ENCODE measurements at places on chromosomes 6 and 20.

- peak; percentile 65 for DNase-seq
Measured at GRCh38 chr6:69487688-69488087, 309.1 kb downstream of the LMBRD1 start.

DNA sequence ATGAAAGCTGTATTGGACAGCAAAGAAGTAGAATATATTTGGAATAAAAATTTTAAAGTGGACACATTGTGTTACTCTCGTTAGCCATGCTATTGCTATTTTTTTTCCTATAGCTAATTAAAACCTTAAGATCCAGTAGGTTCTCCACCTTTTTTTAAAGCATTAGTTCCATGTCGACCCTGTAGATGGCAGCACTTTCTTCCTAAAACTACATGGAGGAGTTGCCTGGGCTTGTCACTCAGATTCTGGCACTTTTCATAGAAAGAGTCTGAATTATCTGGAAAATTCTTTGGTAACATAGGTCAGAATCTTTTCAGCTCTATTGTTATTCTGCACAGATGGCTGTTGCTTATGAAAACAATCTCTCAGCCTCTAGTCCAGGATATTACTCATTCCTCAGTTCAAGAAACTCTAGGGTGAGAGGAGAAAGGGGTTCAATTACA lies 42.0 kb upstream of the ESR1 start:
- DNase-seq, result peak; percentile 81

DNA sequence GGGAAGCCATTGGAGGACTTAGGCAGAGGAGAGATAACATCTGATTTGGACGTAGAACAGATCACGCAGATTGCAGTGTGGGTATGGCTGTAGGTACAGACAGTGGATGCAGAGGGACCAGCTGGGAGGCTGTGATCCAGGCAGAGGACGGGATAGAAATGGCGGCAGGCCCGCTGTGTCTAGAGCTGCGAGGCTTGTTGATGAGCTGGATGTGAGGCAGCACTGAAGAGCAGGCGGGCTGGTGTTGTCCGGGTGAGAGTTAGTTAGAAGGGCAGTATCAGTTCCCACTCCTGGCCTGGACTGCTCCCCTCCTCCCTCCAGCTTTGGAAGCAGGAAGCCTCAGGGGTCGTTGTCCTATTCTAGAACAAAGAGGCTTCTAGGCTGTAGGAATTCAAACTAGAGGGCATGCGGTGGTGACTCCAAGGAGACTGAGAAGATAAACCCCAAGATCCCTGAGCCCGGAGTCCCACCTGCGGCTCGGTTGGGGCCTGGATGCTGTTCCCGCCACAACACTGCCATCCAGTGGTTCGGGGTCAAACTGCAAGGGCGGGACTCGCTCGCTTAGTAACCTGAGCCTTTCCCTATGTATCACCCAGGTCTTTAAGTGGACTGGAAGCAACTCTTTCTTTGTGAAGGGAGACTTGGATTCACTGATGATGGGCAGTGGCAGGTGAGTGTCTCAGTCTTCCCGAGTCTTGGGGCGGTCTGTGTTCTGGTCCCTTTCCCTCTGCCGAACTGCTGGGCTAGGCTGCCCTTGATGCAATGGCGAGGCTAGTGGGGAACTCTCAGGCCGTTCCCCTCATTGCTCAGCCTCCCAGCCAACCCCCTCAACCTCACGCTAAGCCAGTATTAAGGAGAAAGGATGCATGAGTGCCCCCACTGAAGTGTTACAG lies 11.2 kb downstream of the TLDC2 start:
- peak; percentile 90 for DNase-seq

- DNase-seq, result no peak
Measured at GRCh38 chr6:162622572-162622971, 105.0 kb downstream of the PRKN start.

DNA sequence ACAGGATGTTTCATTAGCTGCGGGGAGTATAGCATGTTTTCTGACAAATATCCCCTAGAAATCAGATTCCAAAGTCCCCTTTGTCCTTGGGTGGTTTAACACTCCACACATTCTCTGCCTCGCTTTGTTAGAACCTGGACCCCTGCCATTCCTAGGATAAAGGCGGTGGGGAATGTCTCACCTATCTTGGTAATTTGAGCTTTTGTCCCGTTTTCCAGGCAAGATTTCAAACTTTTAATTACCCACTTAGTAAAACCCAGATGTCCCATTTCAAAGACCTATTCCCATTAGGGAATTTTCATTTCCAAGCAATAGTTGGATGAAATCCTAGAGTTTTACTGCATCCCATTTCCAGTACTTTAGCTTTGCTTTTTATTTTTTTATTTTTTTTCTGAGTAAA lies 501.0 kb upstream of the MAP3K7 start:
- no peak for DNase-seq

DNA sequence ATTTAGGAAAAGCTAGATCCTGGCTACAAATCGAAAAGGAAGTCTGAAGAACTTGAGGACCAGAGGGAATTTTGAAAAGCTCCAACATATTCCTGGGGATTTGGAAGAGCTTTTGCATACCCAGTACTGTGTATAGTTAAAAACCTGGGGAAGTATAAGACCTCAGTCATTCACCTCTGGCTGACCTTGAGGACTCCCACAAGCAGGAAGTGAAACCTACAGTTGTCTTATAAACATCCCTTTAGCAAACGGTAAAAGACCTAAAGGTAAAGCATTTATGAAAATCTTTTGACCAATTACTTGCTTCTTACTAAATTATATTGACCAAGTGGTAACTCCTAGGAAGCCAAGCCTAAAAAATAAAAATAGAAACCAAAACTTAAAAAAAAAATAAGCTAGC lies 175.0 kb downstream of the HAO1 start:
- DNase-seq, result no peak

DNA sequence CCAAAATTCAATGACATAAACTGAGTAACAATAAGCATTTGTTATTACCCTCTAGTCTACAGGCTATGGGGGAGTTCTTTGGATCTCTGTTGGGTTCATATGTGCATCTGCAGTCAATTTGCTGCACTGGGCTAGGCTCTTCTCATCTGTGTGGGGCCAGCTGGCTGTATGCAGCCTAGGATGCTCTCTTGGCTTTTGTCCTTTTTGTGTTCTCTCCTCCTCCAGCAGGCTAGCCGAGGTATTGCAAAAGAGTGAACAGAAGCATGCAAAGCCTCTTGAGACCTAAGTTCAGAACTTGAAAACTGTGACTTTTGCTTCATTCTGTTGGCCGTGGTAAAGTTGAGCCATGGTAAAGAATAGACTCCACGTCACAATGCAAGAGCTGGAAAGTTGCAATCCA lies 62.8 kb upstream of the FOXO3 start:
- DNase-seq, result peak; percentile 66

GRCh38 chr6:83061190-83061589 lies 4.5 kb downstream of the UBE3D start:
- peak; percentile 23 for DNase-seq

- no peak for DNase-seq
Measured at GRCh38 chr6:149919834-149920225, 3.1 kb downstream of the RAET1G start.

GRCh38 chr20:32501709-32502108 lies 83.4 kb downstream of the NOL4L start:
- no peak for DNase-seq

GRCh38 chr6:17653198-17653882 lies 53.2 kb downstream of the FAM8A1 start:
- DNase-seq, result no peak

GRCh38 chr6:21748343-21749056 lies 154.9 kb downstream of the SOX4 start:
- no peak for DNase-seq

DNA sequence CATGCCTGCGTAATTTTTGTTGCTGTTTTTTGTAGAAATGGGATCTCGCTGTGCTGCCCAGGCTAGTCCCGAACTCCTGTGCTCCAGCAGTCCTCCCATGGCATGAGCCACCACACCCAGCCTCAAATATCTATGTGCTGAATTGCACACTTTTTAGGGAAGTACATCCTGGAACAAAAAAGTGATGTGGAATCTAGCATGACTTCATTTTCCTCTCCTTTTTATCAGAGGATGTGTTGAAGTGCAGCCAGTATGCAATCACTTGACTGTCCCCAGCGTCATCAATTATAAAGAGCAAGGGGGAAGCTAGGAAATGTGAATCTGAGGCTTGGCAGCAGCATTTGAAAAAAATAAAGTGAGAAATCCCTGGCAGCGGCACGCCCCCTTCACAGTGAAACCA lies 6.4 kb upstream of the EXOC2 start:
- DNase-seq, result peak; percentile 34

- DNase-seq, result peak; percentile 95
Measured at GRCh38 chr6:79868098-79868722, 79.1 kb downstream of the ELOVL4 start.

DNA sequence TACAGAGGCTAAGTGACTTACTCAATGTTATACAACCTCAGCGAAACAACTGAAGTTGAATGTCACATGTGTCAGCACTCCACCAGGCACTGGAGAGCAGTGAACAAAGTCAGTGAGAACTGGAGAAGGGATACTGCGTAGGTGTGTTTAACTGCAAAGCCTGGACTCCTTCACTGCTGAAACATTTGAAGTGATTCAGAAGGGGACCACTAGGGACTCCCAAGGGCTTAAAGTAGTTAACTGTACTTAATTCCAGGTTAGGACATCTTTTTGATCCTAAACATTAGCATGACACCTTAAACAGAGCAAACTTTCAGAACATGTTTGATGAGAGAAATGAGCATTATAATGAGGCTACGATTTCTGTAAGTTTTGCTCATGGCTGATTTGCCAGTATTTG lies 45.0 kb upstream of the ZBTB24 start:
- DNase-seq, result peak; percentile 53

- DNase-seq, result no peak
Measured at GRCh38 chr6:134379076-134379475, 61.2 kb upstream of the SGK1 start.

DNA sequence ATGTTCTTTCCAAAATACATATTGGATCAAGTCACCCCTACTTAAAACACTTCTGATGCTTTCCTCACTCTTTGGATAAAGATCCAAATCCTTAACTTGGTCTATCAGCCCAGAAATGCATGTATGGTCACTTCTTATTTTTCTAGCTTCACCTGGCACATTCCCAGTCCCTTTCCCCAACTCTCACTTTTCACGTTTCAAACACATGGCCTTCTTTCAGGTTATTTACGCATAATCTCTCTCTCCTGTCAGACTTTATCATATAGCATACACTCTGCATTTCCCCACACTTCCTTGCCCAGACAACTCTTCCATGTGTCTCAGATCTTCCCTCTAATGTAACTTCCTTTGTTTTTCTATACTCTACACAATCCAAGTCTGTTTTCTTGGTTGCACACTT lies 12.8 kb downstream of the PHIP start:
- peak; percentile 34 for DNase-seq

DNA sequence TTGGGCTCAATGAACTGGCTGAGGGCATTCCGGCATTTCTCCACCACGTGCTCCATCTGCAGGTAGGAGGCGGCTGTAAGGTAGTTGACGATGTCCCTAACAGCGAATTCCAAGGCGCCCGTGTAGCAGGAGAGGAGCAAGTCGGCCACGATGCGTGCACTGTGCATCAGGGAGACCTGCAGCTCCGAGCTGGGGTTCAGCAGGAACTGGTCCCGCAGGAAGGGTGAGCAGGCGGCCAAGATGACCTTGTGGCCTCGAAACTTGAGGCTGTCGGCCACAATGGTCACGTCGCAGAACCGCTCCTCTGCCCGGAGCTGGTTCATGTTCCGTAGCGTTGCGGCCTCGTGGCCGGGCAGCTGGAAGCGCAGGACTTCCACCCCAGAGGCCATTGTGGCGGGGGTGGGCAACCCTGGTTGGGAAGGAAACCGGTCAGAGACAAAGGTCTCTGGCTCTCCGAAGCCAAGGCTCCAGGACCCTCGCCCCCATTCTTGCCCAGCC lies 920 bp downstream of the ZBTB12 start:
- no peak for DNase-seq

DNA sequence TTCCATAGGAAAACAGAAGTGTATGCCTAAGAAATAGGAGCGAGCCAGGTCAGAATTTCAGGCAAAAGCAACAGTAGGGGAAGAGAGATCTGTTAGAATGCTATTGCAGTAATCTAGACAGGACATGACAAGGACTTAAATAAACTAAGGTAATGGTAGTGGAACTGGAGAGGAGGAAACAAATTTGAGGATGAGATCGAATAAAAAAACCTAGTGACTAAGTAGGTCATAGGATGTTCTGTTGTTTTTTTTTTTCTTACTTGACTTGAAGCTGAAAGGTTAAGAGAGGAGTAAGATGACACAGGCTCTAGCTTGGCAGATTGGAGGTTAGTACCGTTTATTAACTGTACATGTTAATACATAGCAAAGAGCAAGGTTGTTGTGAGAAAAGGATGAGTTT lies 28.6 kb downstream of the ORC3 start:
- no peak for DNase-seq

- DNase-seq, result no peak
Measured at GRCh38 chr6:107870381-107870780, 46.3 kb upstream of the SCML4 start.

GRCh38 chr6:155274533-155274932 lies 10.7 kb downstream of the CLDN20 start:
- DNase-seq, result no peak

- DNase-seq, result no peak
Measured at GRCh38 chr20:14454296-14454695, 116.9 kb upstream of the FLRT3 start.

- no peak for DNase-seq
Measured at GRCh38 chr6:72974276-72974675, 251.0 kb downstream of the KHDC1L start.

DNA sequence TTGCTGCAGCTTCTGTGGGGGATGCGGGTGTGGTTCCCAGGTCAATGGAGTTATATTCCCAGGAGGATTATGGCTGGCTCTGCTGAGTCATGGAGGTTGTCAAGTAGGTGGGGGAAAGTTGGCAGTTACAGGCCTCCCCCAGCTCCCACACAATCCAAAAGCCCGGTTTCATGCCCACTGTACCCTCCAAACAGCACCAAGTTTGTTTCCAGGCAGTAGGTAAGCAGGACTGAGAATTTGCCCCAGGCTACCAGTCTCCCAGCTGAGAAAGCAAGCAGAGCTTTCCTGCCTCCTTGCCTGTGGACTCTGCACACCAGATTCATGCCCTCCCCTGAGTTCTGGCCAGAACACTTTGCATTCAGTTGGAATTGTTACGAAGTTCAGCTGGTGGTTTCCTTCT lies 578.2 kb downstream of the MEI4 start:
- DNase-seq, result no peak

DNA sequence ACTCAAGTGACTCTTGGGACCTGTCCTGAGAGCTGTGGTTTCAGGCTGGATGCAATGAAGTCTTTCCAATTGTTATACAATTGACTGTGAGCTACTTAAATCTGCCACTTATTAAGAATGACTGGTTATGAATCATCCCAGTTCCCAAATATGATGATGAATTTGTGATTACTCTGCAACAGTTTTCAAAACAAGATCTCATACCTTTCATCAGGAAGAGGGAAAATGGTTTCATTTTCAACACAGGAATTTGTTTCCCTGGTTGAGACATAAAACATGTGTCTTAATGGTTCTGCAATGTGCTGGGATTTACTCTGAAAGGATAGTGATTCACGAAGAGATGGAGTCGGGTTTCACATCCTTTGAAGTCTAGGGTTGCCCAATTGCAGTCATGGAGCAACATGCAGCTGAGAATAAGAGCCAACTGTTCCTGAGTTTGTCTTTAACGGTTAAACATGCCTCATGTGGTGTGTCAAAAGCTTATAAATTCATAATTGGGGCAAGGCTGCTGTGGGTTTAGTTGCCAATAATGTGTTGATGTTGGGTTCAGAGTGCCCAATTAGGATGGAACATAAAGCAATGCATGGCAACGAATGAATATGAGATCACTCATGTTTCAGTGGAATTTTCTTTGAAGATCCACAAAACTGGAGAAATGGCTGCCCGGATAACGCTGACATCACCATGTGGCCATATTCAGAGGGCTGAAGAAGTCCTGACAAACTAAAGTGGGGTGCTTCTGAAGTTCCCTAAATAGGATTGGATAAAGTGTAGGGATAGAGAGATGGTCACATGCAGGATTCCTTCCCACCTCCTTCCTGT lies 41.0 kb downstream of the CYP24A1 start:
- DNase-seq, result peak; percentile 5

All from OCI-M1 (cell line).